ENCODE measurements at places on chromosomes 4 and X.

DNA sequence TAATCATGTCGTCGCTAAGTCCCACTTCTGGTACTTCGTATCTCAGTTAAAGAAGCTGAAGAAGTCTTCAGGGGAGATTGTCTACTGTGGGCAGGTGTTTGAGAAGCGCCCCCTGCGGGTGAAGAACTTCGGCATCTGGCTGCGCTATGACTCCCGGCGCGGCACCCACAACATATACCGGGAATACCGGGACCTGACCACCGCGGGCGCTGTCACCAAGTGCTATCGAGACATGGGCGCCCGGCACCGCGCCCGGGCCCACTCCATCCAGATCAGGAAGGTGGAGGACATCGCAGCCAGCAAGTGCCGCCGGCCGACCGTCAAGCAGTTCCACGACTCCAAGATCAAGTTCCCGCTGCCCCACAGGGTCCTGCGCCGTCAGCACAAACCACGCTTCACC lies 11.3 kb downstream of the PNCK start:
- no peak for DNase-seq

DNA sequence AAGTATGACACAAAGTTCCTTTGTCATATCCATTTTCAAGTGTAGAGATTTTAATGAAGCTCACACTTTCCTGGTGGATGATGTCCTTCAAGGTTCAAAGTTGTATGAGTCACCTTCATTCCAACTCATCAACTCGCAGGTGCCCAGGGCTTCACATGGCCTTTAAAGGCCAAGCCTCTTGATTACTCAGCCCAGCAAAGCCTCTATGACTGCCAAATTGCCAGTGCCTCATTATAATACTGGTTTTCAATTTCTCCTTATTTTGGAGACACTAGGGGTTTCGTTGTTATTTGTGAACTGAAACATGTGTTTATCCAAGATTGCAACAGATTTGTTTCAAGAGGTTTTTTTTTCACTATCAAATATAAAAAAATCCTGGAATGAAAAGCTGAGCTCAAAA lies 45.9 kb upstream of the PPP3CA start:
- DNase-seq: no peak

DNA sequence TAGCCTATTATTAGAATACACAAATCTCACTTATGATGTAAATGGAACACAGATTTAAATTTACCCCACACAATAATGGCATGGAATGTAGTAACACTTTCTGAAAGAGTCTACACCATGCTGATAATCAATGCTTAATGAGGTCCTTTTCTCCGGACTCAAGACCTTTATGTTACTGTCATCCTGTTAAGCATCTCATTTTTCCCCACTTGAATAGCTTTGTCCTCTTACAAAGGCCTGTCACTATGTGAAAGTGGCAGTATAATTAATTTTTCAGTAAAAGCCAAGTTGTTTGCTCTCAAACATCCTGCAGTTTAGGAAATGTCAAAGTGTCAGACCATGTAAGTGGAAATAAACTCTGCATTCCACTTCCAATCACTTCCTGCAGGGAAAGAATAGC lies 96.4 kb downstream of the GPC3 start:
- DNase-seq: no peak

GRCh38 chr4:185589067-185589836 lies 53.9 kb upstream of the PDLIM3 start:
- no peak for DNase-seq

DNA sequence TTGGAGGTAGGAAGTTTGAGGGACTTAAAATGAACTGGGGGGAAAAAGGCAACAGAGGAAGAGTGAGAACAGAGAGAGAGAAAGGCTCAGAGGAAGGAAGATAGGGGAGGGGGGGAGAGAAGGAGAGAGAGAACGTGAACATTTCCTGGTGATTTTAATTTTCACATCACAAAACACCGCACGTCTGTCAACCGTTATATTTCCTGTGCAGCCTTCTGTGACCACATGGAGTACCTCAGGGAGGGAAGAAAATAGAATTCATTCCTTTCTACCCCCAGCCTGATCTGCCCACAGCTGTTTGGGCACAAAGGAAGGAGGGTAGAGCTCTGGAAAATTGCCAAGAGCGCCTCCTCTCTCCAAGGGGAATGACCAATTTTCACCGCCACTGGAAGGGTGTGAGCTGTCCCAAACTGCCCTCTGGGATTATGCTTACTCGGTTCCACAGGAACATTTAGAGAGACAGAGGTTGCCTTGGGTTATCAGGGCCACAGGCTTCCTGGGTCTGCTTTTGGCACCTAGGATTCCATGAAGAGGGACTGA lies 135.7 kb upstream of the MAMLD1 start:
- no peak for DNase-seq

DNA sequence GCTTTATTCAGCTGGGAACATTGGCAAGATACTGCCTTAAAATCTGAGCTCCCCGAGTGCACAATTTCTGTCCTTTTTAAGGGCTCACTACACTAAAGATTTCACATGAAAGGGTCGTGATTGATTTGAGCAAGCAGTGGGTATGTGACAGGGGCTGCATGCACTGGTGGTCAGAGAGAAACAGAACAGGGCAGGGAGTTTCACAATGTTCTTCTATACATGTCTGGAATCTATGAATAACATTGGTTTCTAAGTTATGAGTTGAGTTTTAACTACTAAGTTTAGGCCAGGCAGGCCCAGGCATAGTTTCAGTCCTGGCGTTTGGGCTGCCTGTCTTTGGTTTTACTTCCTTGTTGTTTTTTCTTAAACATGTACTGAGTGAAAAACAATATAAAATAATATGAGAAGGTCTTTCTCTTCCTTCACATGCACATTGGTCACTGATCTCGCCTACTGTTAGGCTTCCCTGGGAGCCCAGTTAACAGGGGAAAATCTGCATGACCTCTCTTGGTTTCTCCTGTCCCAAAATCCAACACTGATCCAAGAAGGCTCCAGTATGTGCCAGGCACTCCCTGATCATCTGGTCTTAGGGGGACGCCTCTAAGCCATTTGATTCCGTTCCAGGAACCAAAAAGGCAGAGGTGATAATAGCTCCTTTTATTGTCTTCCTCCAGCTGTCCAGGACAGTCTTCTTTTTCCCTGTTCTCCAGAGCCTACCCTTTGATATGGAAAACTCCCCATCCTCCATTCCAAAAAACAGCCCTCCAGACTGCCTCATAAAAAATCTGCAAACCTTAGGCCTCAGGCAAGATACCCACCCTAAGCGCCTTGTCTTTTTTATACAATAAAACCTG lies at the start of gene UGT2B17:
TSS of gene UGT2B17 (minus strand) at position 51 of the 854 bp plus-strand sequence. CDS start 7,838 bp downstream, outside the sequence.
- no peak for DNase-seq

DNA sequence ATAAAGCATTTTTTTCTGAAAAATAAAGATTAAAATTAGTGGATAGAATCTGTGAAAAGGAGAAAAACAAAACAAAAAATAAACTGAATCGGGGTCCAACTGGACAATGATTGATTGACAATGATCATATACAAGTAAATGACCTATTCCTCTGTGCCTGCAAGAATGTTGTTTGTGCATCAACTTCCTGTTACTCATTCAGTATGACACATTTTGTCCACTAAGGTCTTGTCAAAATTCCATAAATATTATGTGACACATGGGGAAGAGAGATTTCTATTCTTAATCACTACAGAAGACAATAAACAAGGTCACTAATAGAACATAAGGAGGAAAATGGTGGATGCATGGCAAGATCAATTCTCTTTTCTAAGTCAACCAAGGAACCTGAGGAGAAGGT lies 54.9 kb downstream of the F8 start:
- DNase-seq: no peak

- DNase-seq: no peak
These were observed 43.6 kb upstream of the AFAP1 start for GRCh38 chr4:7983296-7983695.

DNA sequence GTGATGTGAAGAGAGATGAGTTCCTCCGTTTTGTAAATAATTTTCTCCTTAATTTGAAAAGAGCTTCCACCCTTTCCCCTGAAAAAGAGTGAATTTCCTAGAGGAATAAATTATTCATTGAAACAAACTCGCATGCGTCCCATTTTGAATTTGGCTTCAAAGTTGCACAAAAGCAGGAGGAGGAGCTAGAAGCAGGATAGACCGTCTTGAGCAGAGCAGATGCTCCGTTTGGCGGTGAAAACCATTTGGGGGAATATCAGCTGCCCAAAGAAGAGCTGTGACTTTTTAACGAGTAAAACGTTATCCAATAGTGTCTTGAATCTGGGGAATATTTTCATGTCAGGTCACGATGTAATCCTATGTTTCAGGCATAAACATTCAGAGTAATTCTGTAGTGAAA lies 42.0 kb downstream of the FAM149A start:
- DNase-seq: no peak

- no peak for DNase-seq
These were observed 85.5 kb downstream of the CAMK2D start for GRCh38 chr4:113675731-113676697.

DNA sequence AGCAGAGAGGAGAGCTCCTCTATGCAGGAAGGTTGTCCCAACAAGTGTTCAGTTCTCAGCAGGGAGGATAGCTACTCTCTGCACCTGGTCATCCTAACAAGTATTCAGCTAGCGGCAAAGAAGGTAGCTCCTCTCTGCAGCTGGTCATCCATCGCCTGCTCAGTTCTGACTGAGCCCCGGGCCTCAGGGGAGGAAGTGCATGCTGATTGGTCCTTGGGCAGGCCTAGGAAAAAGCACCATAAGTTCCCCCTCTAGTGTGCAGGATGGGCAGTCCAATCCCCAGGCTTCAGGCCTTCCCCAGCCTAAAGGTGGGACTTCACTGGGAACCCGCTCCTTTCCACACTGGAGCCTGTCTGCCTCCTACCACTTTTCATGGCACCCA lies 4.4 kb upstream of the FBXW7 start:
- DNase-seq: no peak

- no peak for DNase-seq
These were observed 37.2 kb upstream of the HSD17B10 start for GRCh38 chrX:53471346-53471745.

GRCh38 chrX:48531358-48531959 lies 8.1 kb upstream of the TBC1D25 start:
- no peak for DNase-seq

GRCh38 chr4:26779674-26780073 lies 81.0 kb upstream of the STIM2 start:
- DNase-seq: no peak

GRCh38 chr4:119581190-119581873 lies 47.3 kb downstream of the PDE5A start:
- no peak for DNase-seq

DNA sequence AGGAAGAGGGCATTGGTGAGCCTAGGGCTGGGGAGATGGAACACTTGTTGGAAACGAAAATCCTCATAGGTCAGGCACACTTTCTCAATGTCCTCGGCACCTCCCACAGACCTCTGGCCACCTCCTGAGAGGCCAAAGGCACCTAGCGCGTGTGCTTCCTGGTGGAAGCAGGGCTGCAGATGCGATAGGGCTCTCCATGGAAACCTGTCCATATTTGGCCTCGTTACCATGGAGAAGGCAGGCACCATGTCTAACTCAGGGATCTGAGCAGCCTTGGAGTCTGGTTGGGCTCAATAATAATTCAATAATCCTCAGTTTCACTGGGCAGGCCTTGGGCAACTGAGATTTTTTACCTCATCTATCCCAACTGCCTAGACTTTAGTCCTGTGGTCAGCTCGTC lies 58.3 kb downstream of the RAI2 start:
- DNase-seq: no peak

DNA sequence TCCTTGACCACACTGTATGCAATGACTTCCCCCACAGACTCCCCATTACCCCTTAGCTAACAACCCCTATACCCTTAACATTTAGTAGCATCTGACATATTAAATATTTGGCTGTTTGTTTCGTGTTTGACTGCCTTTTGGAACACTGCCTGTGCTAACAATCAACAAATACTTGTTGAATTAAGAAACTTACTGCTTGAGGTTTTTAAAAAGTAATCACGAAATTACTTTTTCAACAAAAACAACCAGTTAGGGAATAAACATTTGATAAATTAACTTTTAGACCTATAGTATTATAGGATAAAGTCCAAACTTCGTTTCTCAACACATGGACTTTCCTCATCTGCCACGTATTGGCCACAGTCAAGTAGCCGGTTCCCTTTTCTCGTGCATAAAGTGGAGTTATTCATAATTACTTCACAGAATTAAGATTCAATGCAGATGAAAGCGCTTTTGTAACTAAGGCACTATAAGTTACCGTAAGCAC lies 555 bp upstream of the ELMOD2 start:
- DNase-seq: no peak

DNA sequence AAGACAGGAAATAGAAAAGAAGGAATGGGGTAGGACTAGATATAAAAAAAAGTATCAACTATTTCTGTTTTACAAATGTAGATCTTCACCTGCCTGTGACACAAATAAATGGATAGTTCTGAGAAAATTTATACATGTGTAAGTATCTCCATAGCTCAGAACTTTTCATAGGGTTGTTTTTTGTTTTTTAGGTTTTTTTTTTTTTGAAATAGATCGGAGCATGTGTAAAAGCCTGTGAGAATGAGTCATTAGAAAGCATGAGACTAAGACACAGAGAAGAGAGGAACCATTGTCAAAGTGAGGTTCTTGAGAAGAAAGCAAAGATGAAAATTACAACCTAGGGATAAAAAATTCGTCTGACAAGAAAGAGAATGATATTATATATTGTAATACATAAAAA lies 481.6 kb downstream of the PABPC4L start:
- no peak for DNase-seq

- no peak for DNase-seq
These were observed 35.2 kb downstream of the EGF start for GRCh38 chr4:109947918-109948317.

GRCh38 chr4:144565527-144566195 lies 80.3 kb upstream of the HHIP start:
- no peak for DNase-seq

Data from GM12878 (cell line).